ENCODE measurements at places on chromosomes 6 and 20.

DNA sequence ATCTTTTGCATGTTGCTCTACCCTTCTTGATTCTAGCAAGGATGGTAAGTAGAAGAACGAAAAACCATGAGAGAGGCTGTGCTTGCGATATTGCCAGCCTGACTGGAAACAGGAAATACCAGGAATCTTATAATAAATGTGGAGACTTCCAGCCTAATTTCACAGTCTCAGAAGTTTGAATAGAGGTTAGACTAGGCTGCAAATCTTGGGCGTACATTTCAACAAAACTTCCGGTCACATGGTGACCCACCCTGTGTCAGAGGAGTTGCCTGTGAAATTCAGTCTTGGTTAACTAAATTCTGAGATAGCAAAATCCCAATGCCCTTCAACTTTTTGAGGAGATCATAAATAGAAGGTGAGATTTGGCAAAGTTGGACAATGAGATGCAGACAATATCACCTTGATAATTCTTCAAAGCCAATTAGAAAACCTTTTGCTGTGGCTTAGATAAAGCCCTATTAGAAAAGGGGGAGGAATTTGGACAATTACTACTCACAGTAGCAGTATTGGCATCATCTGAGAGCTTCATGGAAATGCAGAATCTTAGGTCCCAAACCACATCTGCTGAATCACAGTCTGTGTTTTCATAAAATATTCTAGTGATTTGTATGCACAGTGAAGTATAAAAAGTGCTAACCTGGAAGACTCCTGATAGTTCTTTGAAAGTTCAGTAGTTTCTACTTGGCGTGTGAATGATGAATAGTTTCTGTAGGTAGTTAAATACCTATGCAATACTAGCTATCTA, 262.0 kb upstream of the JAG1 start:
- DNase-seq, result no peak

- DNase-seq, result no peak
Observed at GRCh38 chr6:157268835-157269234, 54.5 kb downstream of the TMEM242 start.

- no peak for DNase-seq
Observed at GRCh38 chr6:130913120-130913519, 85.9 kb downstream of the SMLR1 start.

DNA sequence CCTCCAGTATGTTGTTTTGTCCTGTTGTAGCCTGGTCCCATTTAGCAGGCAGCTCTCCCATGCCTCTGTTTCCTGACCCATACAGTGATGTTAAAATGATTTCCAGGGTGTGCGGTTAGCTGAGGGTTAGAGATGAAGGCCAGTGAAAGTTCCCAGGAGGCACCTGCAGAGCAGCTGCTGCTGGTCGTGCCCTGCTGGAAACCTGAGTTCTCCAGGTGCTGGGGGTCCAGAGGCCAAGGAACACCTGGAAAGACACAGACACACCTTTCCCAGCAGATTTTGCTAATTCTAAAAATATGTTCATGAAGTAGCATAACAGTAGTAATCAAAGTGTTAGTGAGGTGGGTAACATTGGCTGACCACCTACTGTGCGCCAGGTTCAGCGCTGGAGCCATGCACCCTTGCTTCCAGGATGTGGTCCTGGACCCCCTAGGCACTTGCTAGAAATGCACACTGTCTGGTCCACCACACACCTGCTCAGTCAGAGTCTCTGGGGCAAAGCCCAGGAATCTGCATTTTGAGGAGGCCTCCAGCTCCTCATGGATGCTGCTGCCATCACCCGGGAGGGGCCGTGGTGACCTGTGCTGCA, 118.7 kb downstream of the SYNDIG1 start:
- DNase-seq, result no peak

GRCh38 chr6:45741437-45742171, 274.1 kb downstream of the CLIC5 start:
- no peak for DNase-seq

DNA sequence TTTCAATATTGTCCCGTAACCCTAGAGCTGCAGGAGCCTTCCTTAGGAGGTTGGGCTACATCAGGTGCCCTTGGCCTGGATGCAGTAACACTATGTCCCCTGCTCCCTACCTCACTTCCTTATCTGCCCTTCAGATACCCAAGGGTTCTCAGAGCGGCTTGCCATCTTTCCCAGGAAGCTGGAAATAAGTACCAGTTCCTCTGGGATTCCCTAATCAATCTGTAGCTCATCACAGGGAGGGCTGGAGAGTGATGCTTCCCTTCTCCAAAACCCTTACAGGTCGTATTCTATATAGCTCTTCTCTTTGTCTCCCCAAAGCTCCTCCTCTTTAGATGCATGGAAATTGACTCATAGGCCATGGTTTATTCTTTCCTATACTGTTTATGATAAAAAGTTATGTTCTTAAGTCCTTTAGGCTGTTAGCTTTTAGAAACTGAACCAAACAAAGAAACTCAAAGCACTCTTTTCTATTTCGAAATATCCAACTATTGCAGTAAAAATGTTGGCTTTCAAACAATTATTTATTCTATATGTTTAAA, 4.2 kb downstream of the MYCT1 start:
- no peak for DNase-seq

DNA sequence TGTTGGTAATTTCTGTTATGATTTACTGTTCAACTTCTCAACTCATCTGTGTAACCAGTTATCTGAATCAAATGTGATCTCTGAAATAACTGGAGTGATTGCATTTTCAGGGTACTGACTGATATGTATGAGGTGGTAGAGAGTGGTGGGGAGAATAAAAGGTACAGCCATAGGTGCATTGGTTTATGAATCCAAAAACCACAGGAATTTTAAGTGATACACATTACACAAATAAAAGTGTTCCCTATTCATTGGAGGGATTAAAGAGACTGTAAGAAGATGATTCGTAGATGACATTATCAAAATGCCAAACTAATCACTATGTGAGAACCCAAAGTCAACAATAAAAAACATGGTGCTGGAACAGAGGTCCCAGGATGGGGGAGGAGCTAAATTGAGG, 158.7 kb upstream of the RSPO3 start:
- DNase-seq, result no peak

GRCh38 chr6:34340394-34340793, 52.1 kb downstream of the NUDT3 start:
- no peak for DNase-seq

DNA sequence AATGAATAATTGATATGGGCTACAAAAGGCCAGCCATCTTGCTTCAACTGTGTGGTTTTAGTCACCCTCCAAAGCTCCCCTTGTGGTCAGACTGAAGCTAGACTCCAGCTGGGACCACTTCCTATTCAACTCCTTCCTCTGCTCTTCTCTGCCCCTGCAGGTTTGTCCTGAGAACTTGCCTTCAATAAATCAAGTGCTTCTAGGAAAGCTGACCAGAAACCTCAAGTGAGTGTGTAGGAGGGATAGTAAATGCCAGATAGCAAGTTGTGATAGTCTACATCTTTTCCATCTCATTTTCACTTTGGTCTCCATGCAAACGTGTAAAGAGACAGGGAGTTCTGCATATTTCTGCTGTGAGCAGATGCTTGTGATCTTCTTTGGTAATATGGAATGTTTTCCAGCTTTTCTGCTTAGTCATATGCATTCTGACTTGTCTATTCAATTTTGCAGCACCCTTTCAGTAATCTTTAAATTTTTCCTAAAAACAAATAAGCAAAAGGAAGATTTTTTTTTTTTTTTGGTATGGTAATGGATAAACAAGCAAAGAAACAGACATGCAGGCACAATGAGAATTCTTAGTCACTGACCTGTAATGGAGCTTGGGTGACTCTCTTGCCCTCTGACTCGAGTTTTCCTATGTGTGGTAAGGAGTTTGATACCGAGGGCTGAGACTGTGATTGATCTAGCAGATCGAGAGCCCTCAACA, 201.3 kb upstream of the BTBD3 start:
- DNase-seq, result no peak

GRCh38 chr6:147067184-147067583, 137.0 kb upstream of the STXBP5 start:
- DNase-seq, result no peak

DNA sequence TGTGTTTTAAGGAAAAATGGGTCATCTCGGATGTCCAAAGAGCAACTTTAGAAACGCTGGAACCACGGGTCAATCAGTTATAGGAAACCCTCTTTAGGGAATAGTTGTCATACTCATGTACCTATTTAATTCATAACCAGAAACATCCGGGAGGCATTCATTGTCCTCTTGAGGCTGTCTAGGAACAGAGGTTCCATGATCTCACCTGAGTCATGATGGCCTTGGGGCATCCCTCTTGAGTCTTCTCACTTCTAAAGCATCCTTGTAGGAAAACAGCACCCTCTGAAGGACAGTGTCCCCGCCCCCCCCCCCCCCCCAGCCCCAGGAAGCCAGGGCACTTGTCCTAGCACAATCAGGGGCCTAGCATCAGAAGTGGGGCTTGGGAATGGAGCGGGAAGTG, 46.3 kb upstream of the CDH4 start:
- DNase-seq, result no peak

- DNase-seq, result no peak
Observed at GRCh38 chr6:57822896-57823358, 505.5 kb downstream of the PRIM2 start.

GRCh38 chr20:39645131-39645530, 683.0 kb downstream of the DHX35 start:
- no peak for DNase-seq

DNA sequence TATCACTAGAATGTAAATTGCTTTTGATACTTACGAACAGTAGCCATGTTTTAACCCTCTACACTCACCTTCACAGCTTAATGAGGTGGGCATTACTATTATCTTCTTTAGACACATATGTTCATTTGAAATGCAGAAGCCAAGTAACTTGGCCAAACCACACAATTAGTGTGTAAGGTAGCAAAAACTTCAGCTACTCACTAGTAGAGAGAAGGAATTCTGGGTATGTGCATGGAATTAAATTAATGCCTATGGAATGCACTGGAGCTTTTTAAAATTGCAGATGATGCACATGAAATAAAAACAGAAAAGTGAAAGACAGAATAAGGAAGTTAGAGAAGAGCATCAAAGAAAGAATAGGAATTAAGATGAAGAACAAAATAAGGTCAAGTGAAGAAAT, 494.0 kb downstream of the ADGRB3 start:
- no peak for DNase-seq

- DNase-seq, result no peak
Observed at GRCh38 chr6:27889628-27890444, 22.4 kb downstream of the OR2B2 start.

DNA sequence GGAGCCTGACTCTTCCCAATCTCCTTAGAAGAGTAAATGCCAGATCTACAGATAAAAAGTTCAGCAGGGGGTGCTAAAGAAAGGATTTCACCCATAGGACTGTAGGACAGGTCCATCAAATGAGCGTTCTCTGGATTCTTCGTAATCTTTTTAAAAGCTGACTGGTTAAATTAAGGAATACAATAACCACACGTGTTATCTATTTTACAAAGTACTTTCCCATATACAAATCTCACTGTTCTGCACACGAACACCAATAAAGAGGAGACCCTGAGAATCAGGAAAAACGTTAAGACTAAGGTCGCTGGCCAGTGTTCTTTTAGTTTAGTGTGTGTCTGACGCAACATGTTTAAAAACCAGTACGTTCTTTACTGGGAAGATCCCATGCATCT, 542 bp downstream of the TUBE1 start:
- no peak for DNase-seq

DNA sequence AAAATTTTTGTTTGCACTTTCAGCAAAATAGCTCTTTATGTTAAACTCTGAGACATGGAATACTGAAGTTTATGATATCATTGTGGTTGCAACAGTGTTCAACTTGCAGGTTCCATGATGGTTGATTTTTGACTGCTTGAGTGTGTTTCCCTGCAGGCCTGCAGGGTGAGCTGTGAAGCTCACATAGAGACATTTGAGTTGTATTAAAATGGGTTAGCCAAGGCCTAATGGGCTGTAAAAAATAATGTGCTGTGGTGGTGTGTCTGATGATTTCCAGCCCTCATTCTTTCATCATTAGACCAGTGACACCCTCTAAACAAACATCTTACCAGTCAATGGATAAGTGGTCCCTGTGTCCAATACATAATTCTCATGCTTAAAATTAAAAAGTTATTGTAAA, 321.4 kb downstream of the FARS2 start:
- no peak for DNase-seq

GRCh38 chr20:24034820-24035219, 46.2 kb upstream of the GGTLC1 start:
- DNase-seq, result no peak

GRCh38 chr20:48682529-48683363, 145.1 kb downstream of the PREX1 start:
- peak; percentile 68 for DNase-seq

GRCh38 chr20:34773726-34774125, 51.7 kb downstream of the NCOA6 start:
- no peak for DNase-seq

All from head of caudate nucleus (tissue), 42 donors.